ENCODE measurements at places on chromosomes 16 and 17.

DNA sequence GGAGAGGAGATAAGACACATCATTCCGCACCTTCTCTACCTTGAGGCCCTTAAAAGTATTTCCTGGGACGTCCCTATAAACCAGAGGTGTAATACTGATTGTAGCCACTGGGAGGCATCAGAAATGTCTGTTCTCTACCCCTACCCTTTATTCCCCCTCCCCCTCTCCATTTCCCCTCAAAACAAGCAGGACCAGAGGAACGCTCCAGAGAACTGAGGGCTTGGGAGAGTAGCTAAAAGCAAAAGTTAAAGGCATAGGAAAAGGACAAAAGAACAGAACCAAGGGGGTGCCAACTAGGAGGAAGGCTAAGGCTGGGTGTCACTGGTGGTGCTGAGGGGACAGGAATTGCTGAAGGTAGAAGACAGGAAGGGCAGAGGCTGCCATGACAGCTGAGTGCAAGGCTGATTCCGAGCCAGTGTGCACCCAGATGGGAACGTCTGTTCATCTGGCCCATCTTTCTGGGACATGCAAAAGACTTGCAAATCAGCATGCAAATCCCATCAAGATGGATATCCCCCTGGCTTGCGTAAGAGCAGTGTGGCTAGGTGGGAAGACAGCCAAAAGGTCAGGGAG is 6.7 kb downstream of the CAMTA2 start:
- peak; percentile 57 for DNase-seq

- DNase-seq, result no peak
Observed at GRCh38 chr17:9290226-9290613, 268.9 kb downstream of the NTN1 start.

DNA sequence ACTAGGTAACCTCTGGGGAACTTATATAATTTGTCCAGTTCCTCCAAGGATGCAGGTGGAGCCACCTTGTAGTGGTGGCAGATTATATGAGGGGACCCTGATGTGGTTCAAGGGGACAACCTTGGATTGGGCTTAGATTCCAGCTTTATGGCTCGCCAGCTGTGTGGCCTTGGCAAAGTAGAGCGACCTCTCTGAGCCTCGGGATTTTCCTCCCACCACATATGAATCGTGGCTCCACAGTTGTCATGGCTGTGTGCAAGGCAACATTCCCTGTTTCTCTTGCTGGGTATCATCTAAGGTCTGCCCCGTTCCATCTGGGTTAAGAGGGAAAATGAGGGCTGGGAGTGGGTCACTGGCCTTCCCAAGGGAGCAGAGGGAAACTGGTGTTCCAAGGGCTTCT is 104.6 kb downstream of the RAB11FIP4 start:
- no peak for DNase-seq

GRCh38 chr17:76688165-76688622 is 22.6 kb downstream of the MXRA7 start:
- no peak for DNase-seq

All from AG20443 (cell line).